ENCODE measurements at places on chromosomes 7 and 10. TPM values are rescaled to one million over a fixed set of nuclear protein-coding genes. Genes with fewer than 3 reads are reported as not detected.

The CLCN1 gene
- not detected for total RNA-seq

The PITRM1 gene
- total RNA-seq = 76.3 TPM

The SFTPA1 gene
- total RNA-seq = not detected

The ZNF853 gene
- 0.42 TPM for total RNA-seq

The ARHGEF35 gene
- total RNA-seq = 3.4 TPM

The BBIP1 gene
- total RNA-seq = 31.0 TPM

The C10orf95 gene
- 0.37 TPM for total RNA-seq

The ICA1 gene
- 2.3 TPM for total RNA-seq

The ELAPOR2 gene
- 2.3 TPM for total RNA-seq

The ANKRD2 gene
- total RNA-seq = not detected

The KCND2 gene
- not detected for total RNA-seq

Data from activated T-helper 1 cell treated with anti-CD3 and anti-CD28 coated beads, Interleukin-12 subunit alpha, Interleukin-12 subunit beta, Interleukin-2, Interleukin-4 antibody, amounts not matched to agents 30 ng/mL and 10 ng/mL and 1 ng/mL, durations not matched to agents 14 hours and 24 hours and 36 hours (primary cell).